Umbilical cord (tissue), 2 donors: ENCODE measurements at places on chromosomes 6 and 20. TPM values are rescaled to one million over a fixed set of nuclear protein-coding genes. Genes with fewer than 3 reads are reported as not detected.

Gene HEBP2
- 6.7 TPM for total RNA-seq

Gene SAPCD1
- not detected for total RNA-seq

Gene XKR7
- 0.48 TPM for total RNA-seq

Gene ARMC2
- 3.1 TPM for total RNA-seq

Gene IP6K3
- total RNA-seq, result 4.1 TPM
